ENCODE measurements at places on chromosomes 12 and 14.

GRCh38 chr12:78036874-78037273 lies 206.2 kb downstream of the NAV3 start:
- no peak for DNase-seq

DNA sequence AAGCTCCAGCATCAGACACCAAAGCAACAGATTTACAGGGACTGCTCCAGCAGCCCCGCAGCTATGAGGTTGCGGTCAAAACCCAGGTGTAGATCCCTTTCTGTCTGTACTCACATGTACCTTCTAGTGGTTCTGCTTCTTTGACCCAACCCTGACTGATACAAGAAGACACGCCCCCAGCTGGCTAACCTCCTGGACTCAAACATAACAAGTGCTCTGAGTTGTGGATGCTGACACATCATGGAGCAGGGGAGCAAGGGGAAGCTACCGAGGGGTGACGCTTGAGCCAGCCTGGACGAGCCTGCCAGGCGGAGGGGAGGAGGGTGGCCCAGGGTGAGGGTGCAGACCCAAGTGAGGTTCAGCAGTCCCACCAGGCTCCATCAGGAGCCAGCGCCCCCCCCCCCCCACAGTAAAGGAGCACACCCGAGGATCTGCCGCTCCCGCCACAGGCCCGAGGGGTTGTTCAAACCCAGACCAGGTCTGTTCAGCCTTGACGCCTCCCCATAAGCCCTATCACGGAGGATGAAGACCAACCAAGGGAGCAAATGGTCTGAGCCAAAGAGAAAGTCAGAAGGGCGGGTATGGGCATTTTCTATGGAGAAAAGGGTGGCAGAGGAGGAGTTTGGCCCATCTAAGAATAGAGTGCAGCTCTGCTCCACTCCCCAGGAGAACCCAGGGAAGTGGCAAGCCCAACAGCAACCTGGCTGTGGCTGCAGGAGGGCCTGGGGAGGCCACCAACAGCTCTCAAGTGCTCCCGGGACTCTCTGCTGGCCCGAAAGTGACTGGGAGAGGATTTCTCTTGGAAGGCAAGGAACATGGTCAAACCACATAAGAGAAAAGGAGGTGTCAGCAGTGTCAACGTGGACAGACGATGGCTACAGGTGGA lies 229.4 kb downstream of the BCL11B start:
- DNase-seq: no peak

DNA sequence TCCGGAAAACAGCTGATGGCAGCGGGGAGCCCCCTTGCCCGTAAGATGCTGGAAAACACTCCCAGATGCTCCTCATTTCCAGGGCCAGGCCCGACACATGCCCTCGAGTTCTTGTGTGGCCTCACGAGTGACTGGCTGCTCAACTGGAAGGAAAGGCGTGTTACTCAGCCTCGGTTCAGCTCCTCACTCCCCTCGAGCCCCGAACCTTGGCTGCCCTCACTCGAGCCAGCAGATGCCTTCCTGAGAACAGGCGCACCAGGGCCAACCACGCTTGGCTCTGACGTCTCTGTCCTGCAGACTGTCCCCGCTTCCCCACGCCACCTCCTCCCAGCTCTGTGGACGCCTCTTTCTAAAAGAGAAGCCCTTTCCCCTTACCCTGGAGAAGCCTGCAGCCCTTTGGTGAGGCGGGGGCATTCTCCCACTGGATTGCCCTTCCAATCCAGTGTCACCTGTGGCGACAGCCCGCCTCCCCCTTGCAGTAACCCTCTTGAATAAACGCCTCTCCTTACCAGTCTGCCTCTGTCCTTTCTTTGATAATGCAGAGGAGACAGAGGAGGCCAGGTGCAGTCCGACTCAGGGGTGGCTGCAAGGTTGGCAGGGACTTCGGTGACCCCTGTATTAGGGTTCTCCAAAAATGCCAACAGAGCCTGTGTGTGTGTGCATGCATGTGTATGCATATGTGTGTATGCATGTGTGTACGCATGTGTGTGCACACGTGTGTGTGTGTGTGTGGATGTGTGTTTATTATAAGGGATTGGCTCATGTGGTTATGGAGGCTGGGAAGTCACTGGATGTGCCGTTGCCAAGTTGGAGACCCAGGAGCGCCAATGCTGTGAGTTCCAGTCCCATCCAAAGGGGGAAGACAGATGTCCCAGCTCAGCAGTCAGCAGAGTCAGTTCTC lies 166.3 kb downstream of the KIF26A start:
- no peak for DNase-seq

GRCh38 chr12:68873316-68873715 lies 59.7 kb downstream of the CPM start:
- no peak for DNase-seq

- no peak for DNase-seq
Observed at GRCh38 chr12:29882846-29883245, 99.1 kb upstream of the TMTC1 start.

DNA sequence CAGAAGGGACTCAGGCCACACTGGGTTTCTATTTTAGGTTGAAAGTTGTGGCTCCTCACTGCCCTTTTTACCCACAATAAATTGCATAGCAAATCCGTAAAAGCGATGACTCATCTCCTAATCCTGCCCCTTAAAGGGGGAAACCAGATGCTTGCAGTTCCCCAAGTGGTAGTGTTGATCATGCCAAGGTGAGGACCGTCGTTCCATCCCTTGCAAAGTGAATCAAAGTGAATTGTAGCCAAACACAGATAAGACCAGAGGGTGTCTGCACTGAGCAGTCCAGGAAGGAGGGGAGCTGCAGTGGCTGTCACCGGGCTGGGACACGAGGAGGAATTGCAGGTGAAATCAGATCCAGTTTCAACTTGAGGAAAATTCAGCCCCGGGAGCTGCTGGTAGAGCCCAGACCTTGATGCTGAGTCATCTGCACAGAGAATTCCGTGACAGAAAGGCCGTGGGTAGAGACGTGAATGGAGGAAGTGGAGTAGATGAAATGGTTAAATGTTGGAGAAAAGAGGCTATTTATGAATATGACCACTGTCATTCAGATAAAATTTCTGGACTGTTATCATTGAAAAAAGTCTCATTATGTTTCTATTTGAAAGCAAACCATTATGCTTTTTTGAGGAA lies 44.2 kb upstream of the MMP17 start:
- no peak for DNase-seq

DNA sequence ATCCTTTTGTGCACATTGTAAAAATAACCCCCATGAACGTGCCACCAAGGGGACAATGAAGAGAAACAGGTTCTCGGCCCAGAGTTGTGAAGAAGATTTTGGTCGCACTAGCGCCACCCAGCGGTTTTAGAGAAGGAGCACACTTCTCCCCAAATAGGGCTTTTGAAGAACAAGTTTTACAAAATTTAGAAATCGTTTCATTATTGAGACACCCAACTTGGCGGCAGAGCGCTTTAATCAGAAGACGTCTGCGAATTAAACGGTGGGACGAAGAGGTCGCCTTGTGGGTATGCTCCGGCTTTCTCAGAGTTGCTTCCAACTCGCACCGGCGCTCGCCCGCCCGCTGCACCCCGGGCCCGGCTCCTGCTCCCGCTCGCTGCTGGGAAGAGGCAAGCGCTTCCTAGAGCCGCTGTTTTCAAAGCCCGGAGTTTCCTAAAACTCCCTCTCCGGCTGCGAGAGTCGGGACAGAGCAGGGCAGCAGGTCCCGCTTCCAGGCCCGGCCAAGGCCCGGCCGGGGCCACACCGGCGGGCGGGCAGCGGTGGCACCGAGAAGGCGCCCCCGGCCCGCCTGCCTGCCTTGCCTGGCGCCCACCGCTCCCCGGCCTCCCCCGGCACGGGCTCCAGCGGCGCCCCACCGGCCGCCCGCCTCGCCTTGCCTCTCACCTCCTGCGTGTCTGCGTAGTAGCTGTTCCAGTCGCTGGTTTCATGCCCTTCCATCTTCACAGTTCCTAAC lies 645 bp downstream of the FOXA1 start:
- DNase-seq: peak; percentile 72
